ENCODE measurements at places on chromosomes 4 and X. TPM values are rescaled to one million over a fixed set of nuclear protein-coding genes. Genes with fewer than 3 reads are reported as not detected.

DNA sequence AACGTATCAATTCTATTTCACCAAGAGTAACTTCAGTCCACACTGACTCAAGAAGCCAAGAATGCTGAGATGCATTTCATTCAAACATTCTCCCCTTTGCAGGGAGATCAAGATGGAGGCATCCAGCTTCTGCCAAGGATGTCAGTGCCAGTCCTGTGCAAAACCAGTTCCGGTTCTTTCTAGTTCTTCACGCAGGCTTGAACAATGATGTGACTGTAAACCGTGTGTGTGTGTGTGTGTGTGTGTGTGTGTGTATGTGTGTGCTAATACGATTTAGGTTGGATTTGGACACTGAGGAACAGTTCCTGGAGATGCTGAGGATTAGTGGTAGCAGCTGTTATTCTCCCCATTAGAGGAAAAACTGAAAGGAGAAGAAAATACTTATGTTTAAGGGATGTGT lies at the start of gene REELD1:
Gene REELD1 (plus strand): TSS at position 301 of the 400 bp plus-strand sequence. CDS start 2,415 bp downstream, outside the sequence.
- H3K27ac ChIP-seq, result no peak within 1 kb of the TSS
- DNase-seq, result no peak
- H3K4me3 ChIP-seq, result no peak within 1 kb of the TSS
- no peaks in the 10 kb centered on the region for H3K36me3 ChIP-seq
- H3K4me1 ChIP-seq, result no peaks in the 10 kb centered on the region

- no peaks in the 10 kb centered on the region for H3K27me3 ChIP-seq
- H3K4me3 ChIP-seq, result no peak overlapping the region
- no peaks in the 10 kb centered on the region for H3K4me1 ChIP-seq
- no peak overlapping the region for H3K27ac ChIP-seq
Observed at GRCh38 chr4:14871676-14872430, 130.4 kb upstream of the CPEB2 start.

DNA sequence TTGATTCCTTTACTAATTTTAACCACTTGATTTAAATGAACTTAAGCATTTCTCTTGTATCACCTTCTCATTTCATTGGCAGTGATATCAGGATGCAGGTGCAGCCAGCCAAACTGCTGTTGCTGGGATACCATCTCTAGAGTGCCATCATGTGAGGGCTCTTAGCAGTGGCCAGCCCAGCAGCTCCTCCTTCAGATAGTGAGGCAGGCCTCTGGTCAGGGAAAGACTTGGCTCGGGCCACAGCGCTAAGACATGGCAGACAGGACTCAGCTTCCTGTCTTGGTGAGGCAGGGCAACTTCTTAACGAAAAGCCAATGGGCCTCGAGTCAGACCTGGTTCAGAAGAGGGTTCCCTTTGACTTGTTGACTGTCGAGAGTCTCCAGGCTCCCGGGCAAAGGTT lies 50.0 kb downstream of the NOP14 start:
- H3K4me3 ChIP-seq, result no peak overlapping the region
- no peak for DNase-seq
- H3K36me3 ChIP-seq, result peaks cover 45% of the 10 kb centered on the region
- no peak overlapping the region for H3K27ac ChIP-seq

DNA sequence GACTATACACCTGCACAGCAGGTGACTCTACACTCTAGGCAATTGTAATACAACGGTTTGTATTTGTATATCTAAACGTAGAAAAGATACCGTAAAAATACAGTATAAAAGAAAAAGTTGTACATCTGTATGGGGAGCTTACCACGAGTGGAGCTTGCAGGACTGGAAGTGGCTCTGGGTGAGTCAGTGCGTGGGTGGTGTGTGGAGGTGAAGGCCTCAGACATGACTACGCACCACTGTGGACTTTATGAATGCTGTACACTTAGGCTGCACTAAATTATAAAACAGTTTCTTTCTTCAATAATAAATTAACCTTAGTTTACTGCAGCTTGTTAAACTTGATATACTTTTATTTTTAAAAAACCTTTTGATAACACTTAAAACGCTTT lies 85.0 kb upstream of the FAT1 start:
- no peaks in the 10 kb centered on the region for H3K36me3 ChIP-seq
- no peaks in the 10 kb centered on the region for H3K27me3 ChIP-seq

- no peaks in the 10 kb centered on the region for H3K27me3 ChIP-seq
- no peak overlapping the region for H3K27ac ChIP-seq
- no peaks in the 10 kb centered on the region for H3K36me3 ChIP-seq
- no peak for DNase-seq
- no peak overlapping the region for H3K4me3 ChIP-seq
- H3K4me1 ChIP-seq, result no peaks in the 10 kb centered on the region
Observed at GRCh38 chr4:25190407-25190806, 30.2 kb upstream of the SEPSECS start.

DNA sequence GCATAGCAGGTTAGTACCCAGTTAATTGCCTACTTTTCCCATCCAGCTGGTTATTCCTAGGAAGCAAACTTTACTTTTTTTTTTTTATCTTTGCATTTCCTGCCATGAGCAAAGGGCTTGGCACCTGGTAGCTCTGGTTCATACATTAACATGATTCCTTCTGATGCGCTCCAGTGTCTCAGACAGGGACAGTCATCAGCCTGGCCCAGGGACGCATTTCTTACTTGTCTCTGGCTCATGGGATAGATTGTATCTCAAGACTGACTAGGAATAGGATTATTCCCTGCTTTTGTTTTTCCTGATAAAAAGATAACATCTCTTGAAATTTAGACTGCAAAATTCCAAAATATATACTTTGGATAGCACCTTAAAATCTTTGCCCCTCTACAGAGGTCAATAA lies 571.5 kb upstream of the TENM3 start:
- no peaks in the 10 kb centered on the region for H3K27me3 ChIP-seq
- no peak overlapping the region for H3K4me3 ChIP-seq
- peaks cover 2% of the 10 kb centered on the region for H3K4me1 ChIP-seq
- H3K27ac ChIP-seq, result no peak overlapping the region
- H3K36me3 ChIP-seq, result no peaks in the 10 kb centered on the region
- DNase-seq, result no peak

DNA sequence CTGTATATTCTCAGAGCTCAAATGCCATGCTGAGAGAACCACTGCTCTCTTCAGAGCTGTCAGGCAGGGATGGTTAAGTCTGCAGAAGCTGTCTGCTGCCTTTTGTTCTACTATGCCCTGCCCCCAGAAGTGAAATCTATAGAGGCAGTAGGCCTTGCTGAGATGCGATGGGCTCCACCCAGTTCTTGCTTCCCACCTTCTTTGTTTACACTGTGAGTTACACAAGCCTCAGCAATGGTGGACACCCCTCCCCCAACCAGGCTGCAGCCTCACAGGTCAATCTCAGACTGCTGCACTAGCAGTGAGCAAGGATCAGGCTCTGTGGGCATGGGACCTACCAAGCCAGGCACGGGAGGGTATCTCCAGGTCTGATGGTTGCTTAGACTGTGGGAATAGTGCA lies 271.6 kb downstream of the CENPC start:
- H3K36me3 ChIP-seq, result no peaks in the 10 kb centered on the region
- no peak for DNase-seq
- no peak overlapping the region for H3K27ac ChIP-seq
- H3K4me3 ChIP-seq, result no peak overlapping the region

DNA sequence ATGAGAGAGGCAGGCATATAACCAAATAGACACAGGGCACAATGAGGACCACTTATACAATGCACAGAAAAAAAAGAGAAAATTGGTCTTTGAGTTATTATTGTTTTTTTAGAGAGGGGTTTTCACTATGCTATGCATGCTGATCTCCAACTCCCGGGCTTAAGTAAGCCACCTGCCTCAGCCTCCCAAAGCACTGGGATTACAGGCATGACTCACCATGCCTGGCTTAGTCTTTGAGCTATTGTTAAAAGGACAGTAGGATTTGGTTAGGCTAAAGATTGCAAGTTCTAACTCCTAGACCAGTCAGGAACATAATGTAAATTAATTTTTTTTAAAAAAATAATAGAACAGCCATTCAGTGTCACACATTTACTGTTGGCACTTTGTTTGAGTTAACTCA lies 340.1 kb downstream of the GPAT3 start:
- no peaks in the 10 kb centered on the region for H3K36me3 ChIP-seq
- no peaks in the 10 kb centered on the region for H3K27me3 ChIP-seq
- no peak for DNase-seq
- H3K27ac ChIP-seq, result no peak overlapping the region

GRCh38 chrX:13430136-13430827 lies 110.4 kb upstream of the ATXN3L start:
- H3K4me1 ChIP-seq, result peaks cover 40% of the 10 kb centered on the region
- no peak overlapping the region for H3K27ac ChIP-seq
- H3K4me3 ChIP-seq, result no peak overlapping the region
- no peaks in the 10 kb centered on the region for H3K27me3 ChIP-seq
- H3K36me3 ChIP-seq, result no peaks in the 10 kb centered on the region
- no peak for DNase-seq

DNA sequence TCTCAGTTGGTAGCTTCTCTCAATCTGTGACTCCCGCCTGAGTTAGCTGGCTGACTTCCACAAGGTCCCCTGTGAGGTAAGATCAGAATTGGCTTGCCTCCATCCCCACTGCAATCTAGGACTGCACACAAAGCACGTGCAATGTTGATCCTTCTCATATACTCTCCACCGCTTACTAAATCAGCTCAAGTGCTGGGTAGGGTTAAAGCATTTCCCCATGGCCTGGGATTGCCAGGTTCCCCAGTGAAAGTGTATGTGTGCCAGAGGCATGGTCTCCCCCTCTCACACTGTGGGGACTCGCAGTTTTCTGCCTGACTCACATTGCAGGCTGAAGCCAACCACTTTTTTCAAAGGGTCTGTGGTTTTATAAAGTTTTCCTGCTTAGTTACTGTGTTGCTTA lies 886.9 kb downstream of the FAM133A start:
- no peak overlapping the region for H3K4me3 ChIP-seq
- no peaks in the 10 kb centered on the region for H3K4me1 ChIP-seq
- DNase-seq, result no peak
- no peak overlapping the region for H3K27ac ChIP-seq
- no peaks in the 10 kb centered on the region for H3K27me3 ChIP-seq

GRCh38 chr4:6207602-6208001 lies 7.3 kb upstream of the JAKMIP1 start:
- no peaks in the 10 kb centered on the region for H3K27me3 ChIP-seq
- DNase-seq, result no peak
- no peak overlapping the region for H3K27ac ChIP-seq
- no peaks in the 10 kb centered on the region for H3K4me1 ChIP-seq
- H3K4me3 ChIP-seq, result no peak overlapping the region
- H3K36me3 ChIP-seq, result no peaks in the 10 kb centered on the region

GRCh38 chr4:130192787-130193186 lies 1096.8 kb downstream of the C4orf33 start:
- no peaks in the 10 kb centered on the region for H3K4me1 ChIP-seq
- no peak for DNase-seq
- no peaks in the 10 kb centered on the region for H3K36me3 ChIP-seq
- no peak overlapping the region for H3K27ac ChIP-seq
- H3K4me3 ChIP-seq, result no peak overlapping the region
- H3K27me3 ChIP-seq, result no peaks in the 10 kb centered on the region

GRCh38 chrX:139924069-139924695 lies 8.7 kb downstream of the ATP11C start:
- no peak for DNase-seq
- H3K27ac ChIP-seq, result no peak overlapping the region
- no peak overlapping the region for H3K4me3 ChIP-seq
- H3K4me1 ChIP-seq, result no peaks in the 10 kb centered on the region
- no peaks in the 10 kb centered on the region for H3K36me3 ChIP-seq
- no peaks in the 10 kb centered on the region for H3K27me3 ChIP-seq

DNA sequence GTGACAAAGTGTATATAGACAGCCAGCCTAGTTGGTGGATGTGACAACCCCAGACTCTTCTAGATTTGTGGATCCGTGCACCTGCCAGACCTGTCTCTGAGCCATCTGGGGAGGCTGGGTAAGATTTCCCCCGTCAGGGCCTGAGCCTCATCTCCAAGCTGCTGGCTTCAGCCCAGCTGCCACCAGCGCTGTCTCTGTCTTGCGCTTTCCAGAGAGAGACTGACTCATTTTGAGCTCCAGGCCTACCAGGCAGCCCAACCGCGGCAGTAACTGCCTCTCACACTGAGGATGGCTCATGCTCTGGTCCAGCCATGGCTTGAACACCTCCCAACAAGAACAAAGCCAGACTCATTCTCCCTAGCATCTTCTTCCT lies 26.4 kb downstream of the NOP14 start:
- peaks cover 30% of the 10 kb centered on the region for H3K36me3 ChIP-seq
- H3K4me1 ChIP-seq, result peaks cover 20% of the 10 kb centered on the region
- H3K4me3 ChIP-seq, result 0 out of 2 replicates have a peak overlapping the region, but pooled peaks have one; percentile 9
- DNase-seq, result no peak

- no peak for DNase-seq
- no peaks in the 10 kb centered on the region for H3K36me3 ChIP-seq
- H3K4me1 ChIP-seq, result no peaks in the 10 kb centered on the region
- H3K4me3 ChIP-seq, result no peak overlapping the region
Observed at GRCh38 chr4:180925805-180926204, 1317.4 kb upstream of the TENM3 start.

GRCh38 chrX:136067966-136068365 lies 79.4 kb upstream of the FHL1 start:
- H3K27me3 ChIP-seq, result peaks cover 5% of the 10 kb centered on the region
- H3K4me1 ChIP-seq, result no peaks in the 10 kb centered on the region
- H3K27ac ChIP-seq, result no peak overlapping the region
- H3K36me3 ChIP-seq, result no peaks in the 10 kb centered on the region
- DNase-seq, result no peak
- H3K4me3 ChIP-seq, result no peak overlapping the region

GRCh38 chr4:13483136-13483767 lies 888 bp downstream of the RAB28 start:
- peaks cover 9% of the 10 kb centered on the region for H3K36me3 ChIP-seq
- peak overlapping the region; percentile 93 for H3K4me3 ChIP-seq
- DNase-seq, result peak; percentile 11
- H3K27me3 ChIP-seq, result no peaks in the 10 kb centered on the region

GRCh38 chr4:89111833-89112563 lies 665 bp downstream of the TIGD2 start:
- H3K4me3 ChIP-seq, result peak overlapping the region; percentile 85
- H3K27me3 ChIP-seq, result 0 out of 2 replicates have a peak, but pooled peaks cover 20% of the 10 kb centered on the region
- H3K27ac ChIP-seq, result peak overlapping the region; percentile 65
- H3K36me3 ChIP-seq, result no peaks in the 10 kb centered on the region
- H3K4me1 ChIP-seq, result peaks cover 12% of the 10 kb centered on the region

- DNase-seq, result peak; percentile 54
- H3K27ac ChIP-seq, result peak overlapping the region; percentile 39
- peaks cover 14% of the 10 kb centered on the region for H3K4me1 ChIP-seq
- no peaks in the 10 kb centered on the region for H3K36me3 ChIP-seq
- no peaks in the 10 kb centered on the region for H3K27me3 ChIP-seq
Observed at GRCh38 chr4:15149839-15150592, 147.7 kb downstream of the CPEB2 start.

The EDA2R gene
- 23.0 TPM for polyA plus RNA-seq

The XK gene
- polyA plus RNA-seq, result not detected

The PARM1 gene
- polyA plus RNA-seq, result not detected

The NEXMIF gene
- not detected for polyA plus RNA-seq

The SPARCL1 gene
- polyA plus RNA-seq, result not detected

The MAGEB6 gene
- polyA plus RNA-seq, result 1.1 TPM

The MTMR8 gene
- polyA plus RNA-seq, result 0.21 TPM

The CTAG1B gene
- not detected for polyA plus RNA-seq

The MAOA gene
- 0.73 TPM for polyA plus RNA-seq

The VCX3B gene
- polyA plus RNA-seq, result 0.12 TPM

The FAM114A1 gene
- polyA plus RNA-seq, result 54.2 TPM

The HDX gene
- polyA plus RNA-seq, result 1.6 TPM

The CORIN gene
- 0.76 TPM for polyA plus RNA-seq
